ENCODE measurements at places on chromosomes 11 and 22.

DNA sequence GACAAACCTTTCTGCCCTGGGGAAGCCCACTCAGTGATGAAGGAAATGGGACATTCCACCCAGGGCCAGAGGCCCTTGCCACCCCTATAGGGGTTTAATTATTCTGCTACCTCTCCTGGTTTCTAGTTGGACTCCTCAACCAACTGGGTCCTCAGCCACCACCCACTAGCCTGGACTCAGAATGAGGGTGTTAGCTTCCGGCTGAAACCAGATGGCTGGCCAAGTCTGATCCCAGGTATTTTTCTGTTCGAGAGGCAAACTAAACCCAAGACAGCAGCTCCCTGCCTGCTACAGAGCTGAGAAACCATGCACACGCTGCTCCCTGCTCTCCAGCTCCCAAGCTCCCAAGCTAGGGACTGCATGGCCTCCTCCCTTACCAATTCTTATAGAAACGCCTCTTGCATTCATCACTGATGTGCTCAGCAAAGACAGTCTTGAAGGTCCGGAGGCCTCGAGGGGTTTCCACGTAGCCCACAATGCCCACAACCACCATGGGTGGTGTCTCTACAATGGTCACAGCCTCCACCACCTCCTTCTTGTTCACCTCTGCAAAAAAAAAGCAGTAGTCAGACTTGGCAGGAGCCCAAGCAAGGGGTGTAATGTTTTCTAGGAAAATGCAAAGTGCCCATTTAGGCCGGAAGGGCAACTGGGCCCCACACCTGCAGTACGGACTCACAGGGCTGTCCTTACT, 2.2 kb downstream of the RPL3 start:
- peak; percentile 55 for DNase-seq

DNA sequence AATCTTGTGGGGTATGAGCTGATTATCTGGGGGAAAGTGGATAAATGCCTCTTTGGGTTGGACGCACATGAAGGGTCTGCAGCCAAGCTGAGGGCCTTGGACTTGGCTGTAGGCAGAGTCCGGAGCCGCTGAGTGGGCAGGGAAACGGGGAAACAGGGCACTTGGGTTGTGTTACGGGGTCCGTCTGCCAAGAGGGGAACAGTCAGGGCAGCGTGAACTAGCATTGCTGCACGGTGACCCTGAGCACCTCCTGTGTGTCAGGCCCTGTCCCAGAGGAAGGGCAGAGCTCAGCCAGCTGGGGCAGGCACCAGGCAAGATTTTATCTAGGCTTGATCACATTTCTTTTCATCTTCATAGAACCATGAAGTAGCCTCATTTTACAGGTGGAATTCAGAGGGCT, 11.9 kb downstream of the FAM83F start:
- DNase-seq, result no peak

GRCh38 chr11:65430406-65431217, 8.0 kb downstream of the NEAT1 start:
- DNase-seq, result no peak

DNA sequence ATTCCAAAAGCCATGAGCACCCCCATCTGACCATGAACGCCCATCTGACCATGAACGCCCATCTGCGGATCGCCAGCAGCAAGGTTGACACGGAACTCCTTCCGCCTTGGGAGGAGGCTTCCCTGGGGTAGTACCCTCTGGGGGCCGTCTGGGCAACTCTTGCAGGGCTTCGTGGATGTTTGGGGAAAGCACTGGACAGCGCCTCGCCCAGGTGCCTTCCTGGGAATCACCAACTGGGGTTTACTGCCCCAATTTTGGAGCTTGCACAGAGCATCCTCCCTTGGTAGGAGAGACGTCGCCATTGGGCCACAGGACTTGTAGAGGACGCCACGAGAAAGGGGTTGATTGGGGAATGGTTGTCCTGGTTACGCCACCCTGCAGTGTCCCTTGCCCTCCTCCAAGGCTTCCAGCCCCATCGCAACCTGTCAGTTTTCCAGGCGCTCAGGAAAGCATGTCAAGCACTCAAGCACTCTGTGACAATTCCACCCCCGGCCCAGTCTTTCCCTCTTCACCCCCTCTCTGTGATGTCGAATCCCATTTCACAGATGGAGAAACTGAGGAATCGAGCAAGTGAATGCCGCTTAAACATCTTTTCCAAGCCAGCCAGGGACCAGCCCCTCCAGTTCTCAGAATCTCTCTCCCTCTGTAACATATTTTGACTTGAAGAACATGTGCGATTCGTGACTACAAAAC, 914 bp upstream of the PRDM11 start:
- no peak for DNase-seq

GRCh38 chr11:109486129-109486528, 64.1 kb downstream of the C11orf87 start:
- DNase-seq, result no peak

GRCh38 chr22:23494930-23495266, 85.2 kb downstream of the IGLL1 start:
- DNase-seq, result no peak

- DNase-seq, result peak; percentile 10
These were observed 586 bp downstream of the LRP5 start for GRCh38 chr11:68312780-68313573.
